ENCODE measurements at places on chromosomes 2 and 18. TPM values are rescaled to one million over a fixed set of nuclear protein-coding genes. Genes with fewer than 3 reads are reported as not detected.

The TDRD15 gene
- total RNA-seq, result not detected

The CFAP65 gene
- total RNA-seq, result not detected

The SAG gene
- total RNA-seq, result 0.05 TPM

The MARCHF4 gene
- not detected for total RNA-seq

The SIX3 gene
- not detected for total RNA-seq

The CRYGC gene
- not detected for total RNA-seq

The UGT1A8 gene
- total RNA-seq, result not detected

The SP110 gene
- total RNA-seq, result 50.6 TPM

The B3GNT7 gene
- total RNA-seq, result 3.4 TPM

The KYNU gene
- not detected for total RNA-seq

The AGPS gene
- total RNA-seq, result 19.2 TPM

The ADNP2 gene
- 96.7 TPM for total RNA-seq

The THADA gene
- 28.5 TPM for total RNA-seq

The CDCA7 gene
- total RNA-seq, result 1.9 TPM

The NDC80 gene
- 5.6 TPM for total RNA-seq

The CSRNP3 gene
- not detected for total RNA-seq

The CHRND gene
- total RNA-seq, result not detected

The GORASP2 gene
- 112 TPM for total RNA-seq

The FZD7 gene
- total RNA-seq, result 0.97 TPM

The CCDC102B gene
- total RNA-seq, result 4.2 TPM

The RAB6C gene
- total RNA-seq, result not detected

The SFT2D3 gene
- 8.5 TPM for total RNA-seq

Measured in CD8-positive, alpha-beta T cell (primary cell).